ENCODE measurements at places on chromosomes 12 and 14.
A peak's percentile ranks its signal among the peaks of the same experiment; 100 is the strongest.

DNA sequence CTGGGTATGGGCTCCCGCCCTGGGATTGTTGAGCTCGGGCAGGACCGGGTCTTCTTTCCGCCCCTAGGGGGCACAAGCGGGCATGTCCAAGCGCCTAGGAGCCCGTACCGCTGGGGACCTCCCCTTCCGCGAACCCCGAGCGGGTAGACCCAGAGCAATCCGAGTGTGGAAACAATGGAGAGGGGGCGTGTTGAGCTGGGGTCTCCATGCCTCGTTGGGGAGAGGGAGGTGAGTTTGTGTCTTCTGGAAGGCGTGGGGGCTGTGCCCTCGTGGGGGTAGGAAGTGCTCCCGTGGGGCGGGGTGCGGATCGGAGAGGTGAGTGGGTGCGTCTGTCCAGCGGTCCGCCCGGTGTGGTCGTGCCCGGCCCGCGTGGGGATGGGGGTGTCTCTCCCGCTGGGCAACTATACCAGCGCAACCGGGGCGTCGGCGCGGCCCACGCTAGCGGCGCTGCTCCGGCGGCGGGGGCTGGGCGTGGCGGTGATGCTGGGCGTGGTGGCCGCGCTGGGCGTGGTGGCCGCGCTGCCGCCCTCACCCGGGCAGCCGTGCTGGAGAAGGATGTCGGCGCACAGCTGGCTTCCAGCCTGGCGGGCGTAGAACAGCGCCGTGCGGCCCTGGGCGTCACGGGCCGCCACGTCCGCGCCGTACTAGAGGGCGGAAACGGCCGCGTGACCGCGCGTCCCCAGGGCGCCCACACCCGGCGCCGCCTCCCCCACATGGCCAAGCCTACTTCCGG, 12.2 kb downstream of the AGAP2 start:
- DNase-seq: no peak

GRCh38 chr12:112198120-112198733, 72.9 kb downstream of the TRAFD1 start:
- DNase-seq: no peak

DNA sequence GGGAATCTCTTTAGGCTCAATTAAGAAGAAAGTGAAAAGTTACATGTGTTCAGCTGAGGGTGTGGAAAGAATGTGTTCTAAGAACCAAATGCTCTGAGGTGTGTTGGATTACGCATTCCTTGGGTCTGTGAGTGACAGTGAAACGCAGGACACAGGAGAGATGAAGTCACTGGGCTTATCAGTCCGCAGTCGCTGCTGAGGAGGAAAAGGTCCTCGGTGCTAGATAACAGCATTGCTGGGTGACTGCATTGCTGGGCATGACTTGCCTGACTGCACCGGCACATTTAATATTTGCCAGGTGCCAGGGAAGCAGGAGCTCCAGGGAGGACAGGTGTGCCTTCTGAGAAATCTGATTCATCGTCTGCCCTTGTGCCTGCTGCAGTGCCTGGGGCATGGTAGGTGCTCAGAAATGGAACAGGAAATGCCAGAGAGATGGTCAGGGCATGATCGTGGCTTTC, 64.4 kb upstream of the FZD10 start:
- no peak for DNase-seq

DNA sequence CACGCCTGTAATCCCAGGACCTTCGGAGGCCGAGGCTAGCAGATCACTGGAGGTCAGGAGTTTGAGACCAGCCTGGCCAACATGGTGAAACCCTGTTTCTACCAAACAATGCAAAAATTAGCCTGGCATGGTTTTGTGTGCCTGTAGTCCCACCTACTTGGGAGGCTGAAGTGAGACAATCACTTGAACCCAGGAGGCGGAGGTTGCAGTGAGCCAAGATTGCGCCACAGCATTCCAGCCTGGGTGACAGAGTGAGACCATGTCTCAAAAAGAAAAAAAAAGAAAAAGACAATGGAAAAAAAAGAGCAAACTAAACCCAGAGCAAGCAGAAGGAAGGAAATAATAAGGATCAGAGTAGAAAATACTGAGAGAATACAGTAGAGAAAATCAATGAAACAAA, 5.4 kb downstream of the CHURC1 start:
- DNase-seq: no peak

DNA sequence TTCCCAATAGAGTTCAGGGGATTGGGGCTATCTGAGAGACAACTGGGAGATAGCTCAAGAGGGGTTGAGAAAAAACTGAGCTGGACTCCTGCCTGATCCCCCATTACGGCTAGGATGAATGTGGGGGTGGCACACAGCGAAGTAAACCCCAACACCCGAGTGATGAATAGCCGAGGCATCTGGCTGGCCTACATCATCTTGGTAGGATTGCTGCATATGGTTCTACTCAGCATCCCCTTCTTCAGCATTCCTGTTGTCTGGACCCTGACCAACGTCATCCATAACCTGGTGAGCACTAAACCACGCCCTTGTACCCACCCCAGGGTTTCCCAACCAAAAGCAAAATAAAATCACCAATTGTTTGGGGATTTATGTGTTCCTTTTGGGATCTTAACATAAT, 1.0 kb downstream of the ORMDL2 start:
- peak; percentile 31 for DNase-seq

DNA sequence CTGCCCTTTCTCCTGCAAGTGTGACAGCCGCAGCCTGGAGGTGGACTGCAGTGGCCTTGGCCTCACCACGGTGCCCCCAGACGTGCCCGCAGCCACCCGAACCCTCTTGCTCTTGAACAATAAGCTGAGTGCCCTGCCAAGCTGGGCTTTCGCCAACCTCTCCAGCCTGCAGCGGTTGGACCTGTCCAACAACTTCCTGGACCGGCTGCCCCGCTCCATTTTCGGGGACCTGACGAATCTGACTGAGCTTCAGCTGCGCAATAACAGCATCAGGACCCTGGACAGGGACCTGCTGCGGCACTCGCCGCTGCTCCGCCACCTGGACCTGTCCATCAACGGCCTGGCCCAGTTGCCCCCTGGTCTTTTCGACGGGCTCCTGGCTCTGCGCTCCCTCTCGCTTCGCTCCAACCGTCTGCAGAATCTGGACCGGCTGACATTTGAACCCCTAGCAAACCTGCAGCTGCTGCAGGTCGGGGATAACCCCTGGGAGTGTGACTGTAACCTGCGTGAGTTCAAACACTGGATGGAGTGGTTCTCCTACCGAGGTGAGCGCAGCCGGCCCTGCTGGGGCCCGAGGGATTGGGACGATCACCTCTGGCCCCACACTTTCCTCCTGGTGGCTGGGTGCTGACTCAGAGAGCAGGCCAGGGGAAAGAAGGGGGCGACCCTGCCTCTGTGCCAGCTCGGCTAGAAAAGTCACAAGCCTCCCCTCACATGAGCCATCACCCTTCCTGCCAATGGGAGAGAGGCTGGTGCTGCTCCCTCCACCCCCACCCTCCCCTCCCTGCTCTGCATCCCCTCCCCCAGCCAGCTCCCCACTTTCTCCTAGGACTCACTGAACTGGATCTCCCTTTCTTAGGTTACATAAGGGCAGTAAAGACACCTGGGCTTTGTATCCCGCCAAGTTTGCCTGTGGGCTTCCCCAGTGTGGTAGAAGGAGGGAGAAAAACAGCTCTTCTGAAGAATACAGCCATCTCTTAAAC, 10.9 kb downstream of the LRTM2 start:
- no peak for DNase-seq

- no peak for DNase-seq
Observed at GRCh38 chr12:57895389-57896114, 45.8 kb upstream of the ATP23 start.

- DNase-seq: no peak
Observed at GRCh38 chr12:125604976-125605375, 539.7 kb downstream of the AACS start.

DNA sequence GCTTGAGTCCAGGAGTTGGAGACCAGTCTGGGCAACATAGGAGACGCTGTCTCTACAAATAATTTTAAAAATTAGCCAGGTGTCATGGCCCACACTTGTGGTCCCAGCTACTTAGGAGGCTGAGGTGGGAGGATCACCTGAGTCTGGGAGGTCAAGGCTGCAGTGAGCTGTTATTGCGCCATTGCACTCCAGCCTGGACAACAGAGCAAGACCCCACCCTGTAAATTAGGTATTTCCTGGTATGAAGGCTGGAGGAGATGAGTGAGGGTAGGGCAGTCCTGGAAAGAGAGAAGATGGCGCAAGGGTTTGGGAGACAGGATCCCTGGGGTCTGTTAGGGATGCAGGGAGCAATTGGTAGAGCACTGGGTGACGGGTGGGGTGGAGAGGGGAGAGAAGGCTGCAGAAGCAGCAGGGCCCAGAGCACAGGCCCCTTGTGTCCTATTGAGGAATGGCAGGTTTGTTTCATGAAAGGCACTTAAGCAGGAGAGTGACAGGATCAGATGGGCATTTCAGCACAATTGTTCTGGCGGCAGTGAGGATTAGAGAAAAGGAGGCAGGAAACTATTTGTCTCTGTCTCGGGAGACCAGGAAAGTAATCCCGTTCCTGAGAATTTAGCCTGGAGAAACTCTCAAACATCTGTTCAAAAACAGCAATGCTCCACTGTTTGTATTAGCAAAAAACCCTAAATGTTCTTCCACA, 47.2 kb upstream of the KTN1 start:
- DNase-seq: no peak

- DNase-seq: no peak
Observed at GRCh38 chr14:82740547-82740946, 1206.9 kb upstream of the SEL1L start.

DNA sequence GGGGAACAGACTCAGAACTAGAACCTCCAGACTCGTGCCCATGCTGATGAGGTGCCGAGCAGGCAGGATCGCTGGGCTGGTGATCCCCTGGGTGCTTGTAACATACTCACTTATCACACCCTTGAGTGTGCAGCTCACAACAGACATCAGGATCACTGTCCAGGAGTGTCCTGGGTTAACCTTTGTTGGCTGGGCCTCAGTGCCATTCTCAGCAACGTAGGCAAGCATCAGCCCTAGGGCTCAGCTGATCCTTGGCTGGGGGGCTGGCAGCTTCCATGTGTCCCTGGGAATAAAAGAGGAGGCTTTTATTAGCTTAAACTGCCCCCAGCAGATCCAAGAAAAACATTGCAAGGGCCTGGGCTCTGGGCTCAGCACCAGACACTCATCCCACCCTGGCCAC, 1.6 kb downstream of the TMEM229B start:
- DNase-seq: no peak

GRCh38 chr12:109513977-109514376, 36.5 kb downstream of the UBE3B start:
- no peak for DNase-seq

DNA sequence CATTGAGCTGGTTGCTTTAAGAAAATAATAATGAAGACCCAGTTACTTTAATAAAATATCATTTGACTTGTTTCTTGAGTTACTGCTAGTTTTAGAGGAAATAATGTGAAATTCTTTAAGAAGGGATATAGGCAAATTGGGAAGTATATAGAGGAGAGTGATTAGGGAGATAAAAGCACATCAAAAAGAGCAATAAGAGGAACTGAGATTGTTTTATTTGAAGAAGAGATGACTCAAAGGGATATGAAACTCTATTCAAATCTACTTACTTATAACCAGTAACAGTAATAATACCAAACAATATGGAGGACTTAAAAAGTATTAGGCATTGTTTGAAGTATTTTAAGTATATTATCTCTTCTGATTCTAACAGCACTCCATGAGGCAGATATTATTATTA, 37.1 kb downstream of the LRRK2 start:
- no peak for DNase-seq

DNA sequence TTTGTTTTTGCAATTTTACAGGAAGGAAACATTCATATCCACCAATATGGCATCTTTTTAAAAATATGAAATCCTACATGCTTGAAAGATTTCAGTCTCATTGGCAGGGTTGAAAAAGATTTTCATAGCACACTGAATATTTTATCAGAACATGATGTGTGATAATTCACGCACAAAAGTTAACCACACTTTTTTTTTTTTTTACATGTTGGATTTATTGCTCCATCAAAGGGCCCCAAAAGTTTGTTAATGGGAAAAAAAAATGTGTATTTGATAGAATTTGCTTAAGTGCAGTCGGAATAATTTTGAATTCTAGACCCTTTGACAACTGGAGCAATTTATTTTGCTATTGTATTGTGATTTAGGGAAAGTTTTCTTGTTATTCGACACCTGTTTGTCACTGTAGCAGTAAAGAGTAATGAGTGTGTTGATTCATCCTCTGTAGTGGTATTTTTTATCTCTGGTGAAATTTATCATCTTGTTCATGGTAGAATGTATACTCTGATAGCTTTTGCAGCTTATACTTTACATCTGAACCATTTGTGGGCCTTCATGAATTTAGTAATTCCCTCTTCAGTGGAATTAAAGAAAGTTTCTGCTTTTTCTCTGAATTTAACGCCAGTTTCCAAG, 1.1 kb downstream of the EML1 start:
- no peak for DNase-seq

DNA sequence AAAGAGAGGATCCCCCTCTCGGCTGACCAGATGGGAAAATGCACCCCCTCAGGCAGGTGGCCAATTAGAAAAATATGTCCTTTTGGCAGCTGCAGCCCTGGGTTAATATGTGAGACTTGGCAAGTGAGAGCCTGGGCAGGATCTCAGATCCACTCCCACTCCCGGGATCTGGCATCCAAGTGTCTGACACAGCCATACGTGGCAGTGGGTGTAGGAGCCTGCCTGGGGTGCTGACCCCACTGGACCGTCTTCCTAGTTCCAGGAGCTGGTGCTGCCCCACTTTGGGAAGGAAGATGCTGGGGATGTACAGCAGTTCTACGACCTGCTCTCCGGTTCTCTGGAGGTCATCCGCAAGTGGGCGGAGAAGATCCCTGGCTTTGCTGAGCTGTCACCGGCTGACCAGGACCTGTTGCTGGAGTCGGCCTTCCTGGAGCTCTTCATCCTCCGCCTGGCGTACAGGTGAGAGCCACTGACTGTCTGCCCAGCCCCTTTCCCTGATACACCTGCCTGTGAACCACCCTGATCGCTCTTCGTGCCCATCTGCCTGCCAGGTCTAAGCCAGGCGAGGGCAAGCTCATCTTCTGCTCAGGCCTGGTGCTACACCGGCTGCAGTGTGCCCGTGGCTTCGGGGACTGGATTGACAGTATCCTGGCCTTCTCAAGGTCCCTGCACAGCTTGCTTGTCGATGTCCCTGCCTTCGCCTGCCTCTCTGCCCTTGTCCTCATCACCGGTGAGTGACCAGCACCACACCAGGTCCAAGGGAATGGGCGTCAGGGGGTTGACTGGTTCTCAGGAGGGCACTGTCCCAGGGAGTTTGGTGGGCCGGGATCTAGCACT, 5.8 kb downstream of the NR4A1 start:
- no peak for DNase-seq

GRCh38 chr12:69438539-69438938, 31.6 kb upstream of the FRS2 start:
- DNase-seq: no peak

DNA sequence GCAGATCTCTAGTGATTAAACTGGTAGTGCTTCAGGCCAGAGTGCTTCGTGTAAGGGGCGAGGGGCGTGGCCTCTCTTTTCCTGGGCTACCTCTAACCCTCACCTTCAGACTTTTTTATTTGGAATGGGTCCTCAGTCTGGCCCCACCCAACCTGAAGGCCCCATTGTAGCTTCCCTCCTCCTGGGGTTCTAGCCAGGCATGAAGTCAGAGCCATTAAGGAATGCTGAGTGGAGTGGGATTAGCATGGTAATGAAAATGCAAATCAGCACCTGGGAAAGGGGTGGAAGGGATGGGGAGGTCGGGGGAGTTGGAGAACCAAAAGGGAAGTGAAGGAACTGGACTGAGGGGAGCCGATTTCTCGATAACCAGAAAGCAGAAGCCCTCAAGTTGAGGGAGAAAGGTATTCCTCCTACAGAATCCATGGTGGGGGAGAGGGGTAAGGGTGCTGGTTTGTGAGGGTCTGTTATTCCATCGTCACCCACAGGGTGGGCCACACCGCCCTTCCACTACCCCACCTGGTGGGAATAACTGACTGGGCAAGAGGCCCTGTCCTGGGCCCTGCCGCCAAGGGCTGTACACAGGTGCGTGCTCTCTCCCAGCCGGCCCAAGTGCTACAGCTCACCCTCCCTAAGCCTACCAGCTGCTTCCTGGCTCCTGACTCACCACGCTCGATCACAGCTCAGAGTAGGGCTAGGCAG, 14.1 kb downstream of the ZFHX2 start:
- DNase-seq: no peak
